Cardiac muscle cell (in vitro differentiated cells and primary cell): ENCODE measurements at places on chromosomes 12 and 14. TPM values are rescaled to one million over a fixed set of nuclear protein-coding genes. Genes with fewer than 3 reads are reported as not detected.

Gene COX8C
- total RNA-seq = not detected in 2 replicates

Gene CBLN3
- 2.3 and 3.3 TPM in 2 replicates for total RNA-seq

Gene KIF5A
- 0.36 and 0.49 TPM in 2 replicates for total RNA-seq

Gene KLRG1
- total RNA-seq = 5.6 and 8.5 TPM in 2 replicates

Gene DEPDC4
- 1.5 and 1.6 TPM in 2 replicates for total RNA-seq

- DNase-seq = no peak
Observed at GRCh38 chr14:81582420-81582819, 48.8 kb upstream of the SEL1L start.

- no peak for DNase-seq
Observed at GRCh38 chr14:50859296-50859624, 12.6 kb upstream of the ABHD12B start.

GRCh38 chr12:117890644-117891043, 78.1 kb downstream of the KSR2 start:
- DNase-seq = no peak

- DNase-seq = no peak
Observed at GRCh38 chr12:123475246-123475703, 17.3 kb downstream of the SNRNP35 start.

DNA sequence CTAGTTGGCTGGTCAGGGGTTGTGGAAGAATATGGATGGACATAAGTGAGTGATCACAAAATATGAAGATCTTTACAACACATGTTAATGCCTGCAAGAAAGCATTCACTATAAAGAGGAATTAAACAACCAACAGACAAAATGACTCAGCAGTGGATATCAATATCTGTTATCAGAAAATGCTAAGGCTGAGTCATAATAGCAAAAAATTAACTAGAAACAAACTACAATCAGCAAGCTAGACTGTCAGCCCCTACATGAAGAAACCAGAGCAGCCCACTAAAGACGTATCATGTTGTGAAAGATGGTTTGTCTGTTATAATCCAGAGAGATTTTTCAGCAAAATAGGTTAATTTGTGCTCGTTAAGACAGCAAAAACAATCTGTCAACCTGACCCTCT, 472.9 kb downstream of the NELL2 start:
- DNase-seq = no peak

GRCh38 chr14:74985806-74986205, 16.9 kb upstream of the EIF2B2 start:
- DNase-seq = no peak

DNA sequence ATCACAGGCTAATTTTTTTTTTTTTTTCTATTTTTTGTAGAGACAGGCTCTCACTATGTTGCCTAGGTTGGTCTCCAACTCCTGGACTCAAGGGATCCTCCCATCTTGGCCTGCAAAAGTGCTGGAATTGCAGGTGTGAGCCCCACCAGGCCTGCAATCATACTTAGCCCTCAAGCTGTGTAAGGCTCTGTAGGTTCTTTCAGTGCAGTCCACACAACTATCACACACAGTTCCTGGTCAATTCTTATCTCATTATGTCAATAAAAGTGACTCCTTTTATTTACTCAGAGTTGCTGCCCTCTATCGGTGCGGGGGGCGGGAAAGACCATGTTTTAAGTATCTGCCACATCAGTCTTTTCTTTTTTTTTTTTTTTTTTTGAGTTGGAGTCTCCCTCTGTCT, 29.0 kb downstream of the SLC2A3 start:
- DNase-seq = peak; percentile 48

- no peak for DNase-seq
Observed at GRCh38 chr12:26622601-26623000, 210.4 kb downstream of the ITPR2 start.

DNA sequence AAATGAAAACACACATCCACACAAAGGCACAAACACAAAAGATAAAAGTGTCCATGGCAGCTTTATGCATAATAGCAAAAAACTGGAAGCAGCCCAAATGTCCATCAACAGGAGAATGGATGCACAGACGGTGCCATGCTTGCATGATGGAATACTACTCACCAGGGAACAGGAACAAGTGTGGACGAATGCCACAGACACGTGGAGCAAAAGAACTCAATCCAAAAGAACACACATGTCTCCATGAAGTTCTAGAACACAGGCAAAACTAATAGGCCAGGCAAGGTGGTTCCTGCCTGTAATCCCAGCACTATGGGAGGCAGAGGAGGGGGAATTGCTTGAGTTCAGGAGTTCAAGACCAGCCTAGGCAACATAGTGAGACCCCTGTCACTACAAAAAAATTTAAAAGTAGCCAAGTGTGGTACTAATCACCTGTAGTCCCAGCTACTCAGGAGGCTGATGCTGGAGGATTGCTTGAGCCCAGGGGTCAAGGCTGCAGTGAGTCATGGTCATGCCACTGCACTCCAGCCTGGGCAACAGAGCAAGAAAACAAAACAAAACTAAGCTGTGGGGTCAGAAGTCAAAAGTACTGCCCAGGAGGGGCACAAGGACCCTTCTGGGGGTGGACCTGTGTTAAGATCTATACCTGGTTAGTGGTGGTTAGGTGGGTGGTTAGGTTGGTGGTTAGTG, 7.3 kb upstream of the TMEM119 start:
- no peak for DNase-seq
